Stimulated activated CD4-positive, alpha-beta T cell treated with anti-CD3 and anti-CD28 coated beads, TNF-alpha, amount 100 ng/mL, for 1 hour (primary cell): ENCODE measurements at places on chromosomes 12 and 14.

DNA sequence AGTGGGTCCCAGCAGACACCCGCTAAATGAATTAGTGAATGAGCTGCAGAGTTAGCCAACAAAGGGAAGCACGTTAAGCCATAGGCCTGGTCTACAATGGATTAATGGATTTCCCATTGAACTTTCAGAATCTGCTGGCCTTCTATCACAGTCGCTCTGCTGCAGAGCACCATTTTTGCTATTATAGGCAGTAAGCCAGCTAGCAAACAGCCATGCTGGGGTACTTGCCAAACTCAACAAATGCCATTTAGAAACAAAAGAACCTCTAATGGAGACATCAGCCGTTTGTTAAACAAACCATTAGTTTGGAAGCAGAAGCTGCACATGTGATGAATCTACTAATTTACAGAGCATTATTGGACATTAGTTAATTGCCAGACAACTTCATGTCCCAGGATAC, 181.1 kb upstream of the STXBP6 start:
- no peak for DNase-seq

DNA sequence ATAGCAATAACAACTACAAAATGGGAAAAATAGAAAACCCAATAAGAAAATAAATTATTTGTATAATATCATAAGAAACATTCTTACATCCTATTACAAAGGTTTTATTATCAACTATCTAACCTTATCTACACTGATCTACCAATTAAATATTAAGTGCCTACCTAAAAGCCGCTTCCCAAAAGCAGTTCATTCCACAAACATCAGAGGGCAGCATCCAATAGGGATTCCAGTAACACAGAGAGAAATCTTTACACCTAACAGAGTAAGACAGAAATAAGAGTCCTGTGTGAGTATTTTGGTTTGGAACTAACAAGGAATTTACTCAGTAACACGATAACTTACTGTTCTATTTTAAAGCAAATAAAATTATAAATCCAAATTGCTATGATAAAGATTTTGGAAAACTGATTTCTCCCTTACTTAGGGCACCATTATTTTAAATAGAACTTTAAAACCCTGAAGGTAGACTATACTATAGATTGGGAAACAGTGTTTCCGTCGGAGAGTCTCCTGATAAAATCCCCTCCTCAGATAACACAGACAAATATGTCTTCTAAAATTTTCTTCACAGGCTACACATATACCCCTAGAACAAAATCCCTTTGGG, 15.0 kb downstream of the GXYLT1 start:
- DNase-seq = no peak

DNA sequence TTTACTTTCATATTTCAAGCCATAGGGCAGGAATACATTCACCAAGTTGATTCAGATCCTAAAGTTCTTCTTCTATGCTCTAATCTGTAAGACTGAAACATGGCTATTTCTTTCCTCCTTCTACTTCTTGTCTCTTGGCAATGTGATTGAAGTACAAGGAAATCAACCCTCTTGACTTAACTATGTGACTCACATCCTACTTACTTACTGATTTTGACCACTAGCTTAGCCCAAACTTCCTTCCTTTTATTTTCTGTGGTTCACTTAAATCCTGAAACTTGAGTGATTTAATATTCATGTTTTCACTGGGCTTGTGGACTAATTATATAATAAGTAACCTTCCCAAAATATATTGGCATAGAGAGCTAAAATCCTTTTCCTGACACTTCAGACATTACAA, 111.2 kb upstream of the NOVA1 start:
- no peak for DNase-seq

- DNase-seq = no peak
Measured at GRCh38 chr12:42744539-42745182, 155.1 kb upstream of the PRICKLE1 start.

GRCh38 chr12:55717011-55718007, 1.5 kb downstream of the BLOC1S1 start:
- no peak for DNase-seq

- DNase-seq = no peak
Measured at GRCh38 chr14:32578181-32578580, 249.1 kb downstream of the AKAP6 start.

- no peak for DNase-seq
Measured at GRCh38 chr14:101825797-101826196, 64.3 kb downstream of the PPP2R5C start.

DNA sequence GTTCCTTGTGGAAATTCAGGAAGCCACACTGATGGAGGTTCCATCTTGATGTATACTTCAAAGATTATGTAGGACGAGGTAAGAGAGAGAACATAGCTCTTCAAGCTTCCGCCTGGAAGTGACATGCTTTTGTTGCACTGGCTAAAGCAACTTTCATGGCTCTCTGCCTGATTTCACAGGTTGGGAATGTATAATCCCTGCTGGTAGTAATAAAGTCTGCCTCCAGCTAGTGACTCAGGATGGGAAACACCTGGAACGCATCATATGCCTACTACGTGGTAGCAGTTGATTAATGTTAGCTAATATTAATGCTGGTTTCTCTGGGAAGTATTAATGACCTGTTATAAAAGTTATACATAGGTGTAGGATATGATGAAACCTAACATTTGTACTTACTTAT, 71.1 kb downstream of the PELI2 start:
- no peak for DNase-seq

DNA sequence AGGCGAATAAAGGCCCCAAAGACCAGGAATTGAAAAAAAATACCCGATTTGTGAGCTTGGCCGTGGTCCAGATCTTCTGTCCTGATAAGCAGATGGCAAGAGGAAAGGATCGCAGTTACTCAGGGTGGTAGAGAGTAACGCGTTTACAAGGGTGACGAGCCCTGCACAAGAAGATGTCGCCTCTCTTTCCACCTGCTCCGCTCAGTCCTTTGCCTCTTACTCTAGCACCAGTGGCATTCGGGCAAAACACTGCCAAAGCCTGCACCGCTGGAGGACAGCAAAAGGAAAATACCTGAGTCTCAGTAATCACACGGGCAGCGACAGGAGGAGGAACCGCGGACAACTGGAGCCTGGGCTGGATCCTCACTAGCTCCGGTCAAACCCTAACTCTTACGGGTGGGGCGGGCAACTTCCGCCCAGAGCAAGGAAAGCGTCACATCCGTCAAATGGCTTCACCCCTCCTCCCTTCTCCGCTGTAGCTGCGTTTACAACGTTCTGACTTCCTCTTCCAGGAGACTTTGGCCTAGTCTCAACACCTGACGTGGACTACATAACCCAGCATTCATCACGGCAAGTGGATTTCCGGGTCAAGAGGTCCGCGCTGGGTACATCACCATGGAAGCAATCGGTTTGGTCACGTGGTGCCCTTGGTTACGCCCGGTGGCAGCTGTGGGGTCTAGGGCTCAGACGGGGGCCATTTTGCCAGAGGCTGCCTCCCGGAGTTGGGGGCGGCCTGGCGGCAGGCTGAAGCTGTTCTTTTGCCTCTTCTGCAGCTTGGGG, at the start of the genes KLHL28 and TOGARAM1:
Gene KLHL28, minus strand, starts transcription at position 394 of the 780 bp plus-strand sequence. CDS start 16,019 bp downstream, outside the sequence.
Gene TOGARAM1, plus strand, starts transcription at position 637 of the 780 bp plus-strand sequence. CDS start 232 bp downstream, outside the sequence.
- peak; percentile 79 for DNase-seq

DNA sequence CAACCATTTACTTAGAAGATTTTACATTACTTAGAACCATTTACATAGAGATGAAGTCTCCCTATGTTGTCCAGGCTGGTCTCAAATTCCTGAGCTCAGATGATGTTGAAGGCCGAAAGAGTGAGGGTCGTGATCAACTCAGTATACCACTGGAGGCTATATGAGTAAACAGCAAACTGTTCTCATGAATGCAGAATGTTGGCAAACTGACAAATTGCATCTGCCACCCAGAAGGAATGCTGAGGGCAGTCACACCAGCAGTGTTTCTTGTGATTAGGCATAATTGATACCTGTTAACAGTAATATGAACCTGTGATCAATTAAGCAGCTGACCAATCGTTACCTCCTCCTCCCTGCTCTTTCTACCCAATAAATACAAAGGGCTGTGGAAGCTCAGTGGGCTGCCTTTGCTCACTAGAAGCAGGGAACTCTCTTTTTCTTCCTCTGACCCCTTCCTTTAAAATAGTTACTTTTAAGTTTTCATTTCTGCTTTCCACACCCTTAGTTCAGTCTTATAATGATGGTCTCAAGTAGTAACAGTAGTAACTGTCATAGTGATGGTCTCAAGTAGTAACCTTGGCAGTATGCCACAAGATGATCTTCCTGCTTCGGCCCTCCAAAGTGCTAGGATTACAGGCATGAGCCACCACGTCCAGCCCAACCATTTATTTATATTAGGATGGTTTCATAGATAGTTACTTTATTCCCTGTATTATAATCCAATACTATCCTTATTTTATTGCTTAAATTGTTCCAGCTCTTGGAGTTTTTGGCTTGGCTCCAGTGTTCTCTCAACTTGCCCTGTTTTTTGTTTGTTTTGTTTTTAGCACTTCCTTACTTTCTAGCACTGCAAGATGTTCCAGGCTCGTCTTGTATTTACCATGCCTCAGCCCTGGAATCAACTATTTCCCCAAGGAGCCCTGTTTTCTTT, 25.8 kb downstream of the LIMA1 start:
- no peak for DNase-seq

DNA sequence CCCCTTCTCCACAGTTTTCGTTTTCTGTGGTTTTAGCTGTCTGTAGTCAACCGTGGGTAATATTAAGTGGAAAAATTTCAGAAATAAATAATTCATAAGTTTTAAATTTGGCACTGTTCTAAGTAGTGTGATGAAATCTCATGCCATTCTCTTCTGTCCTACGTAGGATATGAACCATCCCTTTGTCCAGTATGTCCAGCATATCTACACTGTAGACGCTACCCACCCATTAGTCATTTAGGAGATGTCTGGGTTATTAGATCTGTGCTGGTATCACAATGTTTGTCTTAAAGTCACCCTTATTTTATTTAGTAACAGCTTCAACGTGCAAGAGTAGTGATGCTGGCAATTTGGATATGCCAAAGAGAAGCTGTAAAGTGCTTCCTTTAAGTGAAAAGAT, 44.7 kb downstream of the ATF7IP start:
- DNase-seq = no peak

DNA sequence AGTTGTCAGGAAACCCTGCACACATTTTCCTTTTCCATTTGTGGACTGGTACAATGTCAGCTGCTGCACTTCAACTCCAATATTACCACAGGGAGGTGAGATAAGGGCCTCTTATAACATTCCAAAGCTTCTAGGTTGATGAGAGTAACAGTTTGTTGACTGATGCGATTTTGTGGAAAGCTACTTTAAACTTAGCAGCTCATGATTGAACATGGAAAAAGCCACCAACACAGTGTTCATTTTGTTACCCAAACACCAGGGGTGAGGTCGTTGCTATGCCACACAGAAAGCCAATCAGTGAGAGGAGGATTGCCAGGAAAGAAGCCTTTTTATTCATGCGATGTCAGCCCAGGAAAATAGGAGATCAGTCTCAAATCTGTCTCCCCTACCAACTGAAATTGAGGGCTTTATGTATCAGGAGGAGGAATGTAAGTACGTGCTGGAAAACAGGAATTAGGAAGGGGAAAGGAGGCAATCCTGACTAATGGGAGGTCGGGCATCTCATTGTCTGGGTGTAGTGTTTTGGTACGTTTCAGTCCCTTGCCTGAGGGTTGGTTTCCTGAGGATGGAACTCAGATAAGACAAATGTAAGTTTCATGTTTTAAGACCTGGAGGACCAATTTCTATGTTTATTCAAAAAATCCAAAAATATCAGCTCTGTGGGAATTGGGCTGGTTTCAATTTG, 92.7 kb upstream of the PLEKHA5 start:
- no peak for DNase-seq

GRCh38 chr12:112967306-112967705, 11.0 kb upstream of the OAS2 start:
- no peak for DNase-seq

GRCh38 chr12:130608132-130608531, 108.0 kb downstream of the RIMBP2 start:
- DNase-seq = no peak

GRCh38 chr12:3201339-3202051, 124.3 kb downstream of the TSPAN9 start:
- no peak for DNase-seq

- no peak for DNase-seq
Measured at GRCh38 chr14:28382444-28383190, 384.0 kb upstream of the FOXG1 start.

- no peak for DNase-seq
Measured at GRCh38 chr12:49089821-49090773, 4.5 kb downstream of the DHH start.

GRCh38 chr14:100159094-100159864, at the start of gene DEGS2:
Gene DEGS2 (minus strand): TSS chr14:100159645. CDS start chr14:100159587, 58 bp downstream.
- peak; percentile 53 for DNase-seq

DNA sequence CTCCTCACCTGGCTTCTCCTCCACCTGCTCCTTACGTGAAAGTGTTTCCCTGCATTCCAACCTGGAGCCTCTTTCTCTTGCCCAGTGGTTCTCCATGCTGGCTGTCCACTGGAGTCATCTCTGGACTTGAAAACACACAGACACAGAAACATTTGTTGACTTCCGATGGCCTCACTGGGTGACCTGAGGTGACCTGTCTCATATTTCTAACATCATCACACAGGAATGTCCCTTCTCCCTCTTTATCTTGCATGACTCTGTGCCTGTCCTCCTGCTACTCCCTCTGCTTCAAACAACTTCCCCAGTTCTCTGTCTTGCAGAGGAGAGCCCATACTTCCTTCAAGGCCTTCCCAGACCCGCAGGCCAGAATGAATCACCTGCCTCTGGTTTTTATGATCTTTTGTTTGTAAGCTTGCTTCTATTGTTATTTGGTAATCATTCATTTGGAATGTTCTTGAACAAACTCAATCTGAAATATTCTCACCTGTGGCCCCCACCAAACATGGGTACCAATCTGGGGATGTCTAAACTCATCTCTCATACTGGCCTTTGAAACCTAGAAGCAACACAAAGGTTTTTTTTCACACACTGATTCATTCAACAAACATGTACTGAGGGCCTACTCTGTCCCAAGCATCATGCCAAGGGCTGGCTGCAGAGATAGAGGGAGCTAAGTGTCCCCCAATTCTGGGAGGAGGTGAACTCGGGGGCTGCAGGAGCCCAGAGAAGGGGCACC, 9.7 kb upstream of the RIN3 start:
- DNase-seq = no peak

DNA sequence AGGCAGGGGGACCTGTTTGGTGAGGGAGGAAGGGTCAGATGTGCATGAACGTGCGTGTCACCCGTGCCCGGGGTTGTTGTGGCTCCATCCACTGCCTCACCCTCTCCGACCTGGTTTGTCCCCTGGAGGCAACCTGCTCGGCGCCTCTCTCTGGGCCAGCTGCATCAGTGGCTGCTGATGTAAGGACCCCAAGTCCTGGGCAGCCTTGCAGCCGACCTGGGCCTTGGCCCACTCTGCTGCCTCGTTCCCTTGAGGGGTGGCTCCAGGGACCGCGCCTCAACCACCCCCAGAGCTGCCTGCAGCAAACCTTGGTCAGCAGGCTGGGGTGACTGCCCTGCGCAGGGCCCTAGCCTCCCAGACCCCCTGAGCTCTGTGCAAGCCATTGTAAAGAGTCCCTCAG, 351.7 kb downstream of the TMEM121 start:
- DNase-seq = no peak

DNA sequence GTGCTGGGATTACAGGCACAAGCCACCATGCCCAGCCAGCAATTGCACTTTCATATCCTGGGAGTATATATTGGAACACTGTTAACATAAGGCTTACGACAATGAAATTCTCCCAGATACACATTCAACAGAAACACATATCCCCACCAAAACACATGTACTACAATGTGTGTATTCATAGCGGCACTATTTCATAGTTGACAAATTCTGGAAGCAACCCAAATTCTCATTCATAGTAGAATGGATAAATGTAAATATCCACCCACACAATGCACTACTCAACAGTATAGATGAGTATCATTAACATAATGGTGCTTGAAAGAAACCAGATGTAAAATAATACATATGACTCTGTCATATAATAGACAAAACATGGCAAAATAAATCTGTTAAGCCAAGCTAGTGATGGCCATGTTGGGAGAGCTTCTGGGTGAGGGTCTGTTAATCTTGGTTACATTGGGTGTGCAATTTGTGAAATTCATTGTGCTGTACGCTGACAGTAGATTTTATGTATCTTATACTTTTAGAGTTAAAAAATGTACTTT, 2.6 kb upstream of the DNAAF2 start:
- DNase-seq = no peak
